Vagina (tissue), 2 donors: ENCODE measurements at places on chromosomes 6 and 20.

GRCh38 chr6:79832723-79833122 is 114.6 kb downstream of the ELOVL4 start:
- DNase-seq = no peak

DNA sequence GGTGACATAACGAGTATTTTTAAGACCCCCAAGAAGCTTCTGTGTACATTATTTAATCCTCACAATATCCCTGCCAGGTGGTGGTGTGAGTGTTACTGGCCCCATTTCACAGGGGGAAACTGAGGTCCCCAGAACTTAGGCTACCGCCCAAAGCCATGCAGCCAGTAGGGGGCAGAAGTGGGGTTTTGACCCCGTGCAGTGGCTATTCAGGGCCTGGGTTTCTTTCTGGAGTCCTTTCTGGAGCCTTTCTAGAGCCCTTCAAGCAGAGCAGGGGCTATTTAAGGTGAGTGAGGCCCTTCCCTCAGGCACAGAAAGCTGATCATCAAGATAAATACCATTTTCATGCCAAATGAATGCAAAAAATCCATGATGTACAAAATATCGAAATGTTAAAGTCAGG is 59.0 kb downstream of the CTCFL start:
- no peak for DNase-seq

DNA sequence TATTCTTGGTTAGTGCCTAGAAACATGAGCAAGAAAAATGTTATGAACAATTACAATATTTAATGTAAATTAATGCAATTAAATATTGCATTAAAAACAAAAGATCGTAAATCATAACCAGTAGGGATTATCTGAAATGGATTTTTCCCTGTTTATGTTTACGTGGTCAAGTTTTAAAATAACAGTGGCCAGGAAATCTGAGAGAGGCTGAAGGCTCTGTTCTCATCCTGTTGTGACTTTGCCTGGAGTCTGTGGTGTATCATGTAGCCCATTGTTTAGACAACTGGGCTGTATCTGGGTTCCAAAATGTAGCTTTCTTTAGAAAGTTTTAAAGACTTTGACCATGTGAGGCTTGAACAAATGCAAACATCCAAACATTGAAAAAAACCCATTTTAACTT is 2.4 kb downstream of the MYO6 start:
- DNase-seq = no peak

DNA sequence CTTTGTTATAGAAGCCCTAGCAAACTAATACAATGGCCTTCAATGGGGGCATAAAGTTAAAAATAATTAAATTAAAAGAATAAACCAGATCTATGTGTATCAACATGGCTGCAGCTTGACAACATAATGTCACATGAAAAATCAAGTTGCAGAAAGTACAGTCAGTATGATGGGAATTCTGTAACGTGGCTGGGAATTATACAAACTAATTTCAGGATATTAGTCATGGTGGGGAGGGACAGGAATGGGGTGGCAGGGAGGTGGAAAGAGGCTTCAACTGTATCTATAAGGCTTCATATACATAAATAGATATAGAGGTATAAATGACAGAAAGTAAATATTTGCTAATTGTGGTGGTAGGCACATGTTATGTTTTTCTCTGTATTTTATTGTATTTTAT is 107.1 kb downstream of the UNC5CL start:
- no peak for DNase-seq

DNA sequence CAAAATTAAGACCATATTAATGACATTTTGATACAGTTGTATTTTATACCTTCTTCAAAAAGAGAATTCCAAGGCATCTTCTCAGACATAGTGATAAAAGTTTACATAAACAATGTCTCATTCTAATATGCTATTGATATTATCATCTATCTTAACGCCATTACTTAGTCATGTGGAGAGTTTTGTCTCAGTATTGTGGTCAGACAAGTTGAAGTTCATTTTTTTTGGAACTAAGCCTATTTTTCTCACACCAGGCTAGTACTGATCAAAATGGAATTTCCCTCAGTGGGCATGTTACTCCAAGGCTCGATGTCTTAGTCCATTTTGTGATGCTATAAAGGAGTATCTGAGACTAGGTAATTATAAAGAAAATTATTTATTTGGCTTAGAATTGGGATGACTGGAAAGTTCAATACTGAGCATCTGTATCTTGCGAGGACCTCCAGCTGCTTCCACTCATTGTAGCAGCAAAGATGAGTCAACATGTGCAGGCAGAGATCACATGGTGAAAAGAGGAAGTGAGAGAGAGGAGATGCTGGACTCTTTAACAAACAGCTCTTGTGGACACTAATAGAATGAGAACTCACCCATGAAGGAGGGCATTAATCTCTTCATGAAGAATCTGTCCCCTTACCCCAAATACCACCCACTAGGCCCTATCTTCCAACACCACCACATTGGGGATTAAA is 825.5 kb upstream of the MANEA start:
- DNase-seq = no peak

- no peak for DNase-seq
Measured at GRCh38 chr20:48818481-48818987, 9.3 kb downstream of the PREX1 start.

DNA sequence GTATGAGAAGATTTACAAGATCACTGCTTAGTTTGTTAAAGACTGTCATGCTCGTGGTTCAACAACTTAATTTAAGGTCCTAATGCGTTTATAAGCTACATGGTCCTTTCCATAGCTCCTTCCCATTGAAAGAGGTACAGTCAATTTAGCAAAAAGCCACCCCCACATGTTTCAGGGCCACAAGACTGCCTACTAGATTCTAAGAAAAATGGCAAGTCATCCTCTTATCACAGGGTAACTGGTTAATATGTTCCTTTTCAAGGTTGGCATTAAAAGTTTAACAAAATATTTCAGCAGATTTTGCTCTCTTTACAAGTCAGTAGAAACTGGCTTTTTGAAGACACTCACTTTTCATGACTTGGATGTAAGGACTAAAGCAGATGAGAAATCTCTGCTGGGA is 15.7 kb downstream of the GSTA3 start:
- no peak for DNase-seq

- no peak for DNase-seq
Measured at GRCh38 chr20:11966186-11966585, 48.5 kb downstream of the BTBD3 start.

- no peak for DNase-seq
Measured at GRCh38 chr6:1757131-1757530, 147.4 kb downstream of the FOXC1 start.

GRCh38 chr20:17679941-17680835 is 1.9 kb downstream of the RRBP1 start:
- no peak for DNase-seq

DNA sequence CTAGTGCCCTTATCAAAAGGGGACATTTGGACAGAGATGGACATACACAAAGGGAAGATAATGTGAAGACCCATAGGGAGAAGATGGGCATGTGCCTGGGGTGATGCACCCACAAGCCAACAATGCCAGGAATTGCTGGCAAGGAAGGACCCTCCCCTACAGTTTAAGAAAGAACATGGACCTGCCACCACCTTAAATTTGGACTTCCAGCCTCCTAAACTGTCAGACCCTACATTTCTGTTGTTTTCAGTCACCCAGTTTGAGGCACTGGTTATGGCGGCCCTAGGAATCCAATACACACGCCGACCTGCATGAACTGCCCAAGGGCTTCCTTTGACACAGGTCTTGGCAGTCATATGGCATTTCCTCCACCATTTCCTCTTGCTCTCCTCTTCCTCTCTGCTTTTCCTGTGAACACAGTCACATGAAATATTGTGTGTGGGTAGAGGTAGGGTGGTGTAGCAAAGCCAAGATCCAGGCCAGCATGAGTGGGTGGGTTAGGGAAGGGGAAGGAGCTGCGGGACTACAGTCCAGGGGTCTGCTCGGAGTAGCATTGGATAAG is 115.6 kb downstream of the ZDHHC14 start:
- DNase-seq = no peak

- no peak for DNase-seq
Measured at GRCh38 chr6:46400898-46401297, 90.4 kb downstream of the RCAN2 start.

- no peak for DNase-seq
Measured at GRCh38 chr20:35828434-35828833, 56.6 kb downstream of the PHF20 start.

DNA sequence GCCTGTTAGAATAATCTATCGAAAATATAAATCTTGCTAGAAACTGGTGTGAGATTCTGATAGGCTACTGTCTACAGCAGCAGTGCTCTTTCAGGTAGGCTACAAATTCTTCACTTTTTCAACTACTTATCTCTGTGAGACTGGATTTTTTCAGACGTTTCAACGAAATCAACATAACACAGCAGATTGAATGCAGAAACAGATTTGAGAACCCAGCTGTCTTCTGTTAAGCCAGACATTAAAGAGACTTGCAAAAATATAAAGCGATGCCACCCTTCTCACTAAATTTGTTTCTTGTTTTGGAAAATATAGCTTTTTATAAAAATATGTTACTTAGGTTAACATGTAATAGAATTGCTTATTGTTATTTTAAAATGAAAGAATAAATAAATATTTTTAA is 140.6 kb upstream of the PHACTR1 start:
- DNase-seq = no peak

- DNase-seq = no peak
Measured at GRCh38 chr6:101058296-101058695, 177.2 kb upstream of the ASCC3 start.
